Stimulated activated CD8-positive, alpha-beta memory T cell treated with anti-CD3 and anti-CD28 coated beads, Interleukin-7, amount 100 ng/mL, for 1 hour (primary cell): ENCODE measurements at places on chromosomes 4 and X.

DNA sequence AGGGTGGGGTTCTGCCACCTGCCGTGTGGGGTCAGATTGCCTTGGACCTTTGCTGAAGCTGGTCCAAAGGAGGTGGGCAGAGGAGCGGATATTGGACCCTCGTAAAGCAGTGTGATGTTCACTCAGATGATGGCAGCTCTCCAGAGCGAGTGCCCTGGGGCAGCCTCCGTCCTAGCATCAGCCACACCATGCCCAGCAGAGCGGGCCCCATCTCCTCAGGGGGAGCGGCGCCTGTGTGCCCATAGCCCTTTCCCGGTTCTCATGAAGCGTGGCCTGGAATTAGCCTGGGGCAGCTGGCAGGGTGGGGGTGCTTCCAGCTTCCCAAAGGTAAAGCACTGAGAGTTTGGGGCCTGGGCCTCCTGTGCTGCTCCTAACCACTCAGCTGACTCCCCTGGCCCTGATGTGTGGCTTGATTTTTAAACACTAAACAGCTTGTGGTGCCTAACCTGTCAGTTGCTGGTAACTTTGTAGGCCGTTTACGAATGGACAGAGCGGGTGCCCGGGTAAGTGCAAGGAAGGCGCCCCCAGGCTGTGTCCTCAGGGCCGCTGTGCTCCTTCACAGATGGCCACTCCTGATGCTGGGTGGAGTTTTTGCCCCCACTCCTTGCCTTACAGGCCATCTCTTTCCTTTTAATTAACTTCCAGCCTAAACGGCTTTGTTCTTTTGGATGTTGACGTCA lies 36.0 kb downstream of the NOP14 start:
- DNase-seq: no peak

DNA sequence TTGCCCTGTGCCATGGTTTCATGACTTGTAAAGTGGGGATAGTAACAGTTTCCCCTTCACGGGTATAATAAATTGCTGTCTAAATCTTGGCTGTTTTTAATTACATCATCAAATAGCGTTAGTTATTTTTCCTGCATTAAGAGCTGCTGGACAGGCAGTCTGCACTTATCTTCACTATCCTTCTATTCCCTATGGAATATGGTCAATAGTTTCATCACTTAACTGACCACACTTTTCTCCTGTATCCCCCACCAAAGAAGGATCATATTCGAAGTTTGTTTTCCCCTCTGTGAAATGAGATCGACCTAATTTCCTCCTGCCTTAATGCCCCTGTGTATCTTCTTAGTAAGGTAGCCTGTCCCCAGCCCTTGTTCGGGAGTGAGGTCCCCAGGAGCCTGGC lies 133.2 kb downstream of the SHROOM3 start:
- no peak for DNase-seq

GRCh38 chr4:147244786-147245185 lies 236.1 kb upstream of the EDNRA start:
- DNase-seq: no peak

GRCh38 chr4:108152980-108153379 lies 15.8 kb downstream of the LEF1 start:
- no peak for DNase-seq

DNA sequence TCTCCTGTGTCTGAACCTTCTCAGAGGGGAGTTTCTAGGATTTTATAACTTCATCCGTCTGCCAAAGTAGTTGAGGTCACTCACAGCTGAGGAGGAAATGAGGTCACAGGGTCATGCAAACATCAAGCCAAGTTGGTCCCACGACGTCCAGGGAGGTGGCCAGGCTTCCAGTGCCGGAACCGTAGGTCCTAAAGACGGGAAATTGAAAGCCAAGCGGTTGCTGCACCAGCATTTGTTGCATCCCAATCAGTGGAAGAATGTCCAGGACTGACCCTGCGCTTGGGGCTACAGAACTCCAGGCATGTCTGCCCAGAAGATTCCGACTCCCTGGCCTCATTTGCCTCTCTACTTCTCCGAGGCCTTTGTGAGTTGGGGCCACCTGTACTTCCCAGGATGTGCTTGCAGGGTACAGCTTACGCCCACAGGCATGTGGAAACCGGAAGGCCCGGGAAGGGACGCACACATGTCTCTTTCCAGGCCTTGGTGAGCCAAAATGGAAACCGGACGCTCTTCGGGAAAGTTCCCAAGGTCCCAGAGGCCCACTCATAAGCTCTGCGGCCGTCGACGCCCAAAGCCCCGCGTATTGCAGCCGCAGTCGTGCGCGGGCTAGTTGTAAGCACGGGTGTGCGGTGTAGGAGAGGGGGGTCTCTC lies 9.3 kb downstream of the PRDM8 start:
- no peak for DNase-seq

DNA sequence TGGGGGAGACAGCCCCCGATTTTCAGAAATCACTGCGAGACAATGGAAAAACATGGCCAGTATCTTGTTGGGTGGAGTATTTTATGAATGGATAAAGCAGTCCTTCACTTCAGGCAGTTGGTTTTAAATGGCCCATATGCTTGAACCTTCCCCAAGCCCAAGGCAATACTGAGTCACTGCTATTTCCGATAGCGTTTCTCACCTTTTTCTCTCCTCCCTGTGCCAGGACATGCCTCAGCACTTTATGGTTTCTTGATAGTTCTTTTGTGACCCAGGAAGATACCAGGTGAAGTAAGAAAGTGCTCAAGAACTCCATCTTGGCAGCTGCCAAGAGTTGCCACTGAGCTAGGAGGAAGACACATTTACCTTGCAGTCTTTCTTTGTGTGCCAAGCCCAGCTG lies 26.8 kb upstream of the ESX1 start:
- no peak for DNase-seq
